ENCODE measurements at places on chromosomes 2 and 18.

- DNase-seq: no peak
Measured at GRCh38 chr2:71693286-71694270, 240.2 kb downstream of the DYSF start.

GRCh38 chr18:10094655-10095054 lies 180.8 kb downstream of the VAPA start:
- no peak for DNase-seq

DNA sequence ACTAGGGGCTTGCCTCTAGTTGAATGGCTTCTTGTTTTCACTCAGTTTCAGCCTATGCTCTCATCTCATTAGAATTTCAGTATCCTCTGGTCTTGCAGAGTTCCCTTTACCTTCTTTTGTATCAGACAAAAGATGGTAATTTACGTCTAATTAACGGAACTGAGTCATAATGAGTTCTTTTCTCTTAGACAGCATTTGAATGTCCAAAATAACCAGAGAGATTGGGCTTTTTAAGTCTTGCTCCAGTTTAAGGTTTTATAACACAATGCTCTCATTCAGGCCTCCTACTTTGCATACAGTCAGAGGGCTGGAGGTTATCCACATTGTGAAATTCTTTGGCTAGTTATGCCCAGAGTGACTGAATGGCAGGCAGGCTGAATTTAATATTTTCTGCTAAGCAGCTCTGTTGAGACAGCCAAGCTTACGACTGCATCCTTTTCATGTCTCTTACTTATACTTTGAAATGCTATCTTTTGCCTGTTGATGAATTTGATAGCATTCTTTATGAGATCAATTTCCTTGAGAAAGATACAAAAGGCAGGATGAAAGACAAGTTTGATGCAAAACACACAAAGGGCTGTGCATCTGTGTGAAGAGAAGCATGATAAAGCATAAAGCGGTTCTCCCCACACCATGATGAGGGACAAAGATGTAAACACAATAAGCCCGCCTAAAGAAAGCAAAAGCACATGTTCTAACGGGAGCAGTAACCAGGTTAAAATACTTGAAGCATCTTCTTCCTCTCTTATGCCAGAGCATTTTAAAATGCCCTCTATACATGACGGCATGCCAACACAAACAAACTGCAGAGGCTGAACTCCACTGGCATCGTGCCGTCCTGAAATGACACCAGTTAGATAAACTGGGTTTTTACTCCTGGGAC lies 90.0 kb downstream of the CDH2 start:
- DNase-seq: peak; percentile 10

GRCh38 chr2:1849450-1849849 lies 105.1 kb upstream of the PXDN start:
- DNase-seq: no peak

DNA sequence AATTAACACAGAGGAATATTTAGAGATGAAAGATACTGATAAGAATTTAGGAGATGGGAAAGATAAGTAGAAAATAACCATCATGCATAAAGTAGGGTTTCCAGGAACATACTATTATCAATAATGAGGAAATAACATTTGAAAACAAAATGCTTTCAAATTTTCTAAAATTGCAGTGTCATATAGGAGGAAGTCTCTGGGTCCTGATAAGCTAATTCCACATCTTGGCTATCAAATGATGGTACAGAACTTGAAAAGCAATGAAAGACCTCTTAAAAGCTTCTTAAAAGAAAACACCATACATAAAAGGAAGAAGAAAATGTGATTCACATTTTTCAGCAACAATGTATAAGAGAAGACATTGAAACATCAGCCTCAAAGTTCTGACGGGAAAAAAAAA lies 1024.8 kb downstream of the TSN start:
- no peak for DNase-seq

DNA sequence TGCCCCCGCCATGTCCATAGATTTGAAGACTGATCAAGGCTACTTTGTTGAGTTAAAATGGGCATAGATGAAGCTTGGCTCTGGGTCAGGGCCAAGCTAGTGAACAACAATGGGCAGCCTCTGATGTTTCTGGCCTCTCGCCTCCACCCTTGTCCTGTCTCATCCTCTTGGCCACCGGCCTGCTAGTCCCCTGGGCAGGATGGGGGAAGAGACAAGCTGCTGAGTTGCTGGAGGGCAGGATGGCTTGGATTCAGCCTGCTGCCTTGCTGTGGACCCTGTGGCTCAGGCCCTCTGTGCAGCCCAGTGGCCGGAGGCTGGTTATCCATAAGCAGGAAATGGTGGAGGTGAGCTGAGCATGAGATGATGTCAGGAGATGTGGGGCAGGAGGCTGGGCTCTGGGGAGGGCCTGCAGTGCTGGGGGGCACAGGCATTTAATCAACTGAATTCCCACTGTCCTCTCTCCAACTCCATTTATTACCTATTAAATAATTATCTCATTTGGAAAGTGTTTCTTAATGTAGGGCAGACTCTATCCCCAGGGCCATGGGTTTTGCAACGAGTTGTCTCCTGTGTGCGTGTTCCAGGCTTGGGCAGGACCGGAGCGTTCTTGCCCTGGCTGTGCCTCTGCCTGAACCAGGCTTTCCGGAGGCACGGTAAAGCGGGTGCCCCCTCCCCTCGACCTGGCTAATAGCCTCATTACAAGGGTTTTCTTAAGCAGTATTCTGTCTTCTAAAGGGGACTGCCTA lies 122.9 kb downstream of the GLI2 start:
- no peak for DNase-seq

- DNase-seq: no peak
Measured at GRCh38 chr2:151638191-151638933, 95.9 kb downstream of the NEB start.

- no peak for DNase-seq
Measured at GRCh38 chr18:55522011-55522410, 66.0 kb downstream of the TCF4 start.

DNA sequence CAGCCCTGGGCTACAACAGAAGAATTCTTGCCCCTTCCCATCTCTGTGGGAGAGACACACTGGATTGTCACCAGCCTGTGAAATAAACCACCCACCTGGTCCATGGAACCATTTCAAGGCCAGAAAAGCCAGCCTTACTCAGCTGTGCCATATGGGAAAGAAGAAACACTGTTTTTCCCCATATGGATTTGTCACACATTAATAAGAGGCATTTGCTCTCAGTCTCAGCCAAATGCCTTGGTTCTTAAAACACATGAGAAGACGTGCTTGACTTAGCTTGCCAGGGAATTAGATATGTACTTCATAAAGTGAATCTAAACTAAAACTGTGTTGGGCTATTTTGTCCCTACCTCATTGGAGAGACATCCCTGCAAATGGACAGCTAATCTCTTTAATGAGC lies 308.6 kb upstream of the TNP1 start:
- no peak for DNase-seq

DNA sequence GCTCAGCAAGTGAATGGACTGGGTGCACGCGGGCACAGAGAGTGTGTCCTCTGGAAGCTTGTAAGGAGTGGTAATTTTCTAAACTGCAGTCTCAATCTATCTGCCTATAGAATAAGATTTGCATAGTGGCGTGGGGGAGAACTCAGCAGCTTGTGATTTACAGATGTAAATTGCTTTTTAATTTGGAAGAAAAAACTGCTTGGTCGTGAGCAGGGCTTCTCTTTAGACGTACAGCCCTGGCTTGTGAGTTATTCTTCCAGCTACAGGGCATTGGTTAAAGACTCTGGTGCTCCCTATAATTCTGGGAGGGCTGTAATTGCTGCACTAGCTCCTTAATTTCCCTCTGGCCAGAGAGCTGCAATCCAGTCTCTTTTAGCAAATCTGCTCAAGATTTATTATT lies 84.9 kb downstream of the MARCO start:
- no peak for DNase-seq

DNA sequence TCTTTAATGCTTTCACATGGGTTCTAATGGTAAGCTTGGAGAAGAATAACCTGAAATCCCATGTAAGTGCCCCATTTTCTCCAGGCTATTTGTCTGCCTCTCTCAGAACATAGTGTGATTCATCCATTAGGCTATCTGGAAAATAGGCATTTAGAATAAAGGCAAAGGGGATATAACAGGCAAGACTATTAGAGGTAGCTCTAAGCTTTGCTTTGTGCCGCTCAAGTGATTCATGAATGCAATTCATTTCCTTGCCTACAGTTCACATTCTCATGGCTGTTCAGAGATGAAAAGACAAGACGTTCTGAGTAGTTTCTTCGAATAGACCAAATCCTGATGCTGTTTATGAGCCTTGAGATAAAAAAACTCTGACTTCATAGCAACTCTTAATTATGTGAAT lies 101.7 kb downstream of the ANKRD44 start:
- no peak for DNase-seq

DNA sequence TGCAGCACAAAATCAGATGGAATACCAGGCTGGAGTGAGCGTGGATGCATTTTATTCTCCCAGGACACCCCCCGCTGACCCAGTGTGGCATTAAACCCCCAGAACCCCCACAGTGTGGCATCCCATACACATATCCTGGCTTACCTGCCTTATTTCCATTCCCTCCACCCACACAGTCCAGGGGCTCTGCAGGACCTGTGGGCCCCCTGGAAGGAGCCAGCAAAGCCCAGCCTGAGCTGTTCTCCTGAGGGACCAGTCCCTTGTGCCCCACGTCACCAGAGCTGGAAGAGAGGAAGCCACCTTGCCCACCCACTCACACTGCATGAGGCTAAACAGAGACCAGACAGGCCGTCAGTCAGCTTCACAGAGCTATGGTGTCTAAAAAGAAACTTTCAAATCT lies 20.1 kb downstream of the ST8SIA5 start:
- no peak for DNase-seq

- no peak for DNase-seq
Measured at GRCh38 chr2:152396051-152396511, 61.1 kb downstream of the FMNL2 start.

DNA sequence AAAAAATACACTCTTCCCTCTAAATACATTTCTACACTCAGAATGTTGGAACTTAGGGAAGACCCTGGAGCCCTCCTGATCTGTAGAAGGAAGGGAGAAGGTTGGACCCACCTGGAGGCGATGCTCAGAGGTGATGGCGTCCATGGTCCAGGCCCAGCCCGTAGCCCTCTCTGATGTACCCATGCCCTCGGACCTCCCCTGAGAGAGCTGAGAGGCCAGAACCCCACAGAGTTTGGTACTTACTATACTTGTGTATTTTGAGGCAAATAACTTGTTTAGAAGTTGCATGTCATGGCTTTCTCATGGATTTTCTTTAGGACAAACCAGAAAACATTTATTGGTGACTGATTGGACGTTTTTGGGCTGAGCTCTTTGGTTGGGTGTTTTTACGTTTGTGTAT lies 10.5 kb downstream of the CTDP1 start:
- no peak for DNase-seq

GRCh38 chr2:60226943-60227342 lies 326.5 kb downstream of the BCL11A start:
- no peak for DNase-seq

GRCh38 chr2:2183176-2183575 lies 147.9 kb downstream of the MYT1L start:
- DNase-seq: no peak

- DNase-seq: no peak
Measured at GRCh38 chr2:232129483-232129882, 168.0 kb downstream of the DIS3L2 start.

GRCh38 chr18:32081881-32082280 lies 9.8 kb upstream of the RNF138 start:
- DNase-seq: no peak

- DNase-seq: no peak
Measured at GRCh38 chr2:121351521-121352318, 66.7 kb upstream of the TFCP2L1 start.

DNA sequence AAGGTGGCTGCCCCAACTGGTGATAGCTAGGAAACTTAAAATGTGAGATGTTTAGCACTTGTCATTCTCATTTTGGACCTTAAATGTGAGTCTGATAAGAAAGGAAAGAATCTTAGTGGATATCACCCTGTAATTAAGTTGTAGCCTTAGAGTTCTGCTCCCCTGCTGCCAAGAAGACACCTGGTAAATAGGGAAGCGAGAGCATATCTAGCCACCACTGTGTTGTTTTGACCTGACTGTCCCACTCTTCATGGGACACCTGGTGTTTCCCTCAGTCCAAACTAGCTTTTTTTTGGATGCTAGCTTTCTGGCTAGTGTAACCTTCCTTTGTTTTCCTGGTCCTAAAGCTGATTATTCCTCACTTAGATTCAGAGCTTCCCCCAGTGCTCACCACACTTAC lies 357.6 kb downstream of the RAD51AP2 start:
- no peak for DNase-seq

DNA sequence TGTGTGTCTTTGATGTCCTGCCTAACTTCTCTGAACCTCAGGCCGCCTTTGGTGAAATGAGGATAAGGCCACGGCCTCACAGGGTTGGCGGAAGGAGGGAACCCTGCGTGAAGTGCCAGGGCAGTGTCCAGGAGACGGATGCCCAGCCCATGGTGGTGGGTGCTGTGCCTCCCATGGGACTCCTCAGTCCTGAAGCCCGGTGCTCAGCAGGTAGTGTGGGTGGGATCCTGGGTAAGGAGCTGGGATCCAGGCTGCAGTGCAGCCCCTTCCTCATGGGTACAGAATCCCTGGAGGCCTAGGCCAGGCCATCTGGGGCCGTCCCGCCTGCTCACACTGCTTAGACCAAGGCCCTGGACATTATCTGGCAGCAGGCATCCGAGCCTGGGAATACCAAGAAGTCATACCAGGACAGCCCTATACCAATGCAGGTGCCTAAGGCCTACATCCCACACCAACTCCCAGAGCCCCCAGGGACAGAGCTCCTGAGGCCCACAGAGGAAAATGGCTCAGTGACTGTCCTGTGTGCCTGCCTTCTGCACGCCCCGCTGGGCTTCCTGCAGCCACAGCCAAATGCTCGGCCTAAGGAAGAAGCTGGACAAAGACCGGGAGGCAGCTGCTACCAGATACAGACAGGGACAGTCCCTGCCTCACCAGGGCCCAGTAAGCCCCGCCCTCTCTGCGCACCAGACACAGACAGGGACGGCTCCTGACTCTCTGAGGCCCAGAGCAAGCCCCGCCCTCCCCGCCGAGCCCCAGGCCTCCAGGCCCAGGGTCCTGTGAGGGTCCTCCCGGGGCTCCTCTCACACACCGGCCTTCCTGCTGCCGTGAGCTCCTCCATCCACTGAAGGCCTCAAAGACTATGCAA lies 78.0 kb downstream of the NDUFA10 start:
- DNase-seq: no peak

DNA sequence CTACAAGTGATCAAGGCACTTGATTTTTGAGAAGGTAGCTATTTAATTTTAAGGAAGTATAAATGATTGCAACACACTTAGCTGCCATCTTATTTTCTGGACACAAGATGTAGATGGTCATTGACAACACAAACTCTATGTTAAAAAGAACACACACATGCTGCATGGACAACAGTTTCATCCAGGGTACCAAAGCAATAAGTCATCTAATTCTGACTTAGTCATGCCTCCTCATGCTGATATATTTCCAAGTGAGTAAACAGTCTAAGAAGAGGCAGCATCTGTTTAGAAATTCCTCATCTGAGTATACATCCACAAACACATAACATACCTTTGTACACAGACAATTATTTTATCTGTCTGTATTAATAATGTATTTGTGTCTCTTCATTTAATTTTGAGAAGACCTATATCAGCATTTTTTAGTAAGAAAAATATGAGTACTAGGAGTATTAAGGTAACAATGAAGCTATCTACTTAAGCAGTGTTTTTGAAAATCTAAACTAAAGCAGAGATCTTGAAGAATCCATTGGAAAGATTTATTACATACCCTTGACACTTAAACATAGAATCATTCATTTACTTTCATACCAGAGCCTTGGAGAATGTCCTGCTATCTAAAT lies 84.9 kb downstream of the SCN1A start:
- no peak for DNase-seq

All from NCI-H1092 (cell line).